ENCODE measurements at places on chromosomes 16 and 17.

DNA sequence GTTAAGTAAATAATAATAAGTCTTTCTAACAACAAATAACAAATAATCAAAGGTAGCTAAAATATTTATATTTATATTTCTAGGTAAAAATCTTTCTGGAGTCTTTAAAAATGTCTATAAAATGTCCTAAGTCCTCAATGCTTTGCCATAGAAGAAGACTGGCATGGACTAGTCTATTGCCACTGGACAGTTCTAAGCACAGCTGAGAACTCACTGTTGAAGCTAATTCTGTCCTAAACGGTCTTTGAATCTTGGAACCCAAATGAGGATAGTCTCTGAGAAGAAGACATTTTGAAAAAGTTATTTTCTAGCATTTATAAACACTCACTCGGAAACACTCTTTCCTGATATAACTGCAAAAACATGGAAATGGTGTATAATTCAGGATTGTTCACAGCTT is 539 bp downstream of the MYH8 start:
- DNase-seq: no peak

DNA sequence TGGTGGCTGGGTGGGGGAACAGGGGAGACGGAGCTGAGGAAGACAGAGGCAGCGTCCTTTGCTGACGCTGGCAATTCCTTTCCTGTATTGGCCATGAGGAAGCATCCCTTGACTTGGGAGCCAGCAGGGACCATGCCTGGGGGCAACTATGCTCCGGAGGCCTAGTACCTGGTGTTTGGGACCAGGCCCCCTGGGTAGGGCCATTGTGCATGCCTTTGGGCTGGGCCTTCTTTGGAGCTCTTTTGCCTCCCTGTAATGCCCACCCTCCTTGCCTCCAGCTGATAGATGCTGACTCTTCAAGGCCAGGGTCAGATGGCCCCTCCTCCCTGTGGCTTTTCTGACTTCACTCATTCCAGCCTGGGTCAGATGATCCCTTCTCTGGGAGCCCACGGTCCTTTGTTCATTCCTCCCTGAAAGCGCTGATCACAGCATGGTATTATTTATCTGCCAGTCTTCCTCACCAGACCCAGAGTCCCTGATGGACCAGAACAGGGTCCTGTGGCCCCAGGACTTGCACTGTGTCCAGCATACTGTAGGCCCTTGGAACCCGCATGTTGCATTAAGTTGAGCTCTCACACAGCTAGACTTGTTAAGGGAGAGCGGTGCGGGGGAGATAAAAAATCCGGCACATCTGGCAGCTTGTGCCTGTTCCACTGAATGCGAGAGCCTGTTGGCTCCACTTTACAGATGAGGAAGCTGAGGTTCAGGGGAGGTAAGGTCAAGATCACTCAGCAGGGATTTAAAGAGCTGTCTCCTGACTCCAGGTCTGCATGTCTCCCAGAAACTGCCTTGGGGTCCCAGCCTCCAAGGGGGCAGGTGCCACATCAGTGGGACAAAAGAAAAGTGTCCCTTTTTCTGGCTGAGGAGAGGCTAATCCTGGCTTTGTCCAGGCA is 2.9 kb downstream of the STARD3 start:
- no peak for DNase-seq

DNA sequence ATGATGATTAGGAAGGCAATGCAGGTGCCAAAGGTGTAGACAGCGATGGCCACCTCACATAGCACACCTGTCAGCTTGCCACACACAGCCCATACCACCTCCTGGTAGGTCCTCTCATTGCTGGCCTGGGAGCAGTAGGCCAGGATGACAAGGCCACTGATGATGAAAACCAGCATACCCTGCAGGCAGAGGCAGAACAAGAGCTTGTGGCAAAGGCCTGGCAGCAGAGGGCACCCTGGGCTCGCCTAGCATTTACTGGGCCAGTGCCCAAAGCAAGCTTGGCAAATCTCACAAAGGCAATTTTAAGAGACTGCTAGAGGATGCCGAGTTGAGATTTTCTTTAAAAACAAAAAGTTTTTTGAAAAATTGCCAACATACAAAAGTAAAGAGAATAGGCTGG is 5.9 kb downstream of the SLC38A7 start:
- DNase-seq: no peak

- DNase-seq: no peak
These were observed 81.3 kb downstream of the GSG1L start for GRCh38 chr16:27982184-27982583.

- DNase-seq: no peak
These were observed 20.7 kb downstream of the LLGL2 start for GRCh38 chr17:75546181-75546580.

DNA sequence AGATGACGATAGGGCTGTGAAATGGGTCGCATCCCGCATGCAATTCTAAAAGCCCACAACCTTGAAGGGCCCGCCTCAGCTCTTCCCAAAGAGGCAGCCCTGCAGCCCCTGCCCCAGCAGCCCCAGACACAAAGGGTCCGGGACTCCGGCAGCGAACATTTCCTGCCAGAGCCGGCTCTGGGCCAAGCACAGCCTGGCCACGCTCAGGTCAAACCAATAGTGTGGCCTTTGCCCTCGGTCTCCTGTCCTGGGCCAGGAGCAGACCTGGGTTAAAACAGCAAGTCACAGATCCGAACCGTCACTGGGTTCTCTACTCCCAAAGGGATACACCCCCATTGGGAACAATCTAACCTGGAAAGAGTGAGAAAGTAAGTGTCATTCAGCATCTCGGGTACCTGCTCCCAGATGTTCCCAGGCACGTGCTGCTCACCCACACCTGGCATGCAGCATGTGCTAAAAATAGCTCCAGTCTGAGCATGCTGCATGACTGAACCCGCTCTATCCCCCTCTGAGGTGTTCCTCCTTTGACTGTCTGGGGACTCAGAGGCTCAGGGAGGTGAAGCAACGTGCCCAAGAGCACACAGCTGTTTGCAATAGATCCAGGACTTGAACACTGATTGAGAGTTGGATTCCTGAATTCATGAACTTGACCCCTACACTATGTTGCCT is 22.2 kb upstream of the ATP2A3 start:
- no peak for DNase-seq

GRCh38 chr17:7807206-7807605 is 26.8 kb upstream of the KDM6B start:
- no peak for DNase-seq

All from NCI-H1092 treated with DMSO at 0.1 percent for 48 hours (cell line).